NCI-H2171 (cell line): ENCODE measurements at places on chromosomes 7 and 10.

DNA sequence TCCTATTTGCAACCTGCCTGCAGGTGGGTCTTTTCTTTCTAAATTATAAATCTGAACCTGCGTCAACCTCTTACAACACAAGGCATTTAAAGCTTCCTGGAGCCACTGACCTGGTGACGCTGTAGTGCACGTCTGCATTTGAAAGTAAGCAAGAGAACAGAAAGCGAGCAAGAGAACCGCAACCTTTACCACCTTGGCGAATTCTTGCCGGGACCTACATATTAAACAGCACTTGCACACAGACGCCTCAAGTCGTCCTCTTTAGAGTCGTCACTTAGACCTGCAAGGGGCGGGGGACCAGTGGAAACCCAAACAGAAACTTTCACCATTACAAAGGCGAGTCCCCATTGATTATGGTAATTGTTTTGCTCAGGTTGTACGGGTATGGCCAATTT, 9.5 kb downstream of the GLI3 start:
- no peak for DNase-seq

DNA sequence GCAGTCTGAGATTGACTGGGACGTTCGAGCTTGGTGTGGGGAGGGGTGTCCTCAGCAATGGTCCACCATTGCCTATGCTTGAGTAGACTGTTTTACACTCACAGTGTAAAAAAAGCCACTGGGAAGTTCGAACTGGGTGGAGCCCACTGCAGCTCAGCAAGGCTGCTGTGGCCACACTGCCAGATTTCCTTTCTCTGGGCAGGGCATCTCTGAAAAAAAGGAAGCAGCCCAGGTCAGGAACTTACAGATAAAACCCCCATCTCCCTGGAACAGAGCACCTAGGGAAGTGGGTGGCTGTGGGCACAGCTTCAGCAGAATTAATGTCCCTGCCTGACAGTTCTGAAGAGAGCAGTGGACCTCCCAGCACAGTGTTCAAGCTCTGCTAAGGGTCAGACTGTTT, 80.3 kb downstream of the BICC1 start:
- no peak for DNase-seq

GRCh38 chr10:122448600-122448999, 5.9 kb upstream of the ARMS2 start:
- DNase-seq = no peak

DNA sequence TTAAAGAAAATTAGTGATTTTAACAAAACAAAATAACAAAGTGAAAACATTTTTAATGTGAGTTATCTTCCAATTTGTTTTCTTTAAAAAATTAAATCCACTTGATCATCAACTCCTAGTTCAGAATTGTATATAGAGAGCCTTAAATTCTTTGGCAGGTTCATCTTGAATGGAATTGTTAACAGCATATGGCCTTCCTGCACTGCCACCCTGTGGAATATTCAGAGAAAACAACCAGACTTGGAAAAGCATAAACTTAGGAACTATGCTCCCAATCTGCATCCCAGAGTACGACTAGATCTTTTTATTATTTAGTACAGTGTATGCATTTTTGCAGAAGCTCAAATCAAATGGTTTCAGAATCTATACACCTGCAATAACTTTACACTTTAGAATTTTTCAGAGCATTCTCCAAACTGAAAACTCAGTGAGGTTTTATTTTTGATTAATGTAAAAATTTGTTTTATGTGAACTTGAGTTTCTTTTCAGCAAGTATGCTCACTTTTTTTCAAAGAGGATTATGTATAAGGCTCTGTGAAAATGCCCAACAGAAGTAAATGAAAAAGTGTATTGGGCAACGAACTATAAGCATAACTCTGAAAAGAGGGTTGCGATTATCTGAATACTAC, 44.9 kb upstream of the ANK3 start:
- DNase-seq = no peak

DNA sequence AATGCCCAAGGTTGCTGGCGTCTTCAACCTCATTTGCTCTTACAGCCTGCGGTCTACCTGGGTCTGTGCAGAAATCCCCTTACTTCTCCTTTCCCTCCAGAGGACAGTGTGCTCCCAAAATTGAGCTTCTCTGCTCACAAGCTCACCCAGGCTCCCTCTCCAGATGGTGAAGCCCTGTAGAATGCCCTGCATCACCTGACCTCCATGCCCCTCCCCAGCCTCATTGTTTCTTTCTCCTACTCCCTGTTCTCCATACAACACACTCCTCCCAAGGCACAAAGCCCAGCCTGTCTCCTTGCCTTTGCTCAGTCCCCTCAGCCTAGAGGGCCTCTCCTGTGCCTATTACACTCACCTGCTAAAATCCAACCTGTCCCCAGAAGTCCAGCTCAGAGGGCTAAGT, 3.5 kb downstream of the CRHR2 start:
- no peak for DNase-seq

DNA sequence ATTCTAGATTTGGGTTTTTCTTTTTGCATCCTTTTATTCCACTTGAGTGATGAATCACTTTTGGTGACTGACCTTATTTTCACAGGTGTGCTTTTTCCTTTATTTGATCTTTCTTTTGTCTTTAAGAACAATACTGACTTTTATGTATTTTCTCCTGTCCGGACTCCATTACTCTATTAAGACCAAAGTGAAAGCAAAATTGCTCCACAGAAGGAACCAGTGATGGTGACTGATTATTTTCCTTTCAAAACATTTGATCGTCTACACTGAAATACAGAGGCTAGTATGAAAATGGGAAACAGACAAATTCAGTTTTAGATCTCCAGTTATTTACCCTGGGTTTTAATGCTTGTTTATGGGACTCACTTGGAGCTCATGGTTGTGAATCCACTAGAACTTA, 15.5 kb downstream of the EXOC4 start:
- no peak for DNase-seq

DNA sequence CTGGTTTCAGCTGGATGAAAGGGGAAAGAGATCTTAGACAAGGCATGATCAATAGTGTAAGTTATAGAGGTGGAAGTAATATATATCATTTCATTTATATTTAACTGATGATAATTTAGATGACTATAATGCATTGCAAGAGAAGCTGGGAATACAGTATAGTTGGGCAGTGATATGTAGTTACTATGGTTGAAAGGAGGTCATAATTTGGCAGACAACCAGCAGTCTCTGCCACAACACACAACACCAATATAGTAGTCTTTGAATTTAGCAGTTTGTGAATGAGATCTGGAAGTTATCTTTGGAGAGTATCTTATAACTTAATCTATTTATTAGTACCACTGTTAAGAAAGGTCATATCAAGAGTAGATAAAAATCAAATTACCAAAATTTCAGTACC, 39.9 kb downstream of the TAX1BP1 start:
- no peak for DNase-seq

GRCh38 chr10:96978621-96979154, 146.6 kb downstream of the LCOR start:
- DNase-seq = no peak

DNA sequence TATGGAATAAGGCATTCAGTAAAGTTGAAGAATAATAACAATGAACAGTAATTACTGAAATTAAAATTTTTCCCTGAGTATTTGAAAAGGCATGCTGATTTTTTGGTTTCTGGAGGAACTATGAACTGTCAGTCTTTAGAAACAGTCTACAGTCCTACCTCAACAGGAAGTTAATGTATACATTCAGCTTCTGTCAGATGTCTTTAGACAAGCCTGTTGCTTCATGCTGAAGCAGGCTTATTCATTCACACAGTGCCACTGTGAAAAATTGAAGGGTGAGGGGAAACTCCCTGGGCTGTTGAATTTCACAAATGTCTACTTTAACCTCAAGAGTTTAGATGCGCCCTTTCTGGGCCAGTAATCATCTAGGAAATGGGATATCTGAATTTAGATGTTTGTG, 3.5 kb downstream of the NRF1 start:
- DNase-seq = no peak

DNA sequence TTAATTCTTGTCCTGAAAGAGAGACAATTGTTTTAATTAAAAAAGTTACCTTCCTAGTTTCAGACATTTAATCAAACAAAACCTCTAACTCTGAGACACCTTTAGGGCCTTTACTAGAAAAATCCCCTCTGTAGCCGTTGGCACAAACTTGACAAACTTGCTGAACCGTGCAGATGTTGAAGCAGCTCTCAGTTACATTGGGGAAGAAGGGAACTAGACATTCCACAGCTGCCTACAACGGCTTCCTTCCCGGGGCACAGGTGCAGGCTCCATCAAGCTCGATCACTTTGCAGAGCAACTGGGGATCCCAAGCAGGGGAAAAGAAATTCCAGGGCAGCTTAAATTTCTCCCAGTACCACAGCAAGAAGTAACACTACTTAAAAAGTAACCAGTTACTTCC, 141.3 kb downstream of the SKAP2 start:
- no peak for DNase-seq

DNA sequence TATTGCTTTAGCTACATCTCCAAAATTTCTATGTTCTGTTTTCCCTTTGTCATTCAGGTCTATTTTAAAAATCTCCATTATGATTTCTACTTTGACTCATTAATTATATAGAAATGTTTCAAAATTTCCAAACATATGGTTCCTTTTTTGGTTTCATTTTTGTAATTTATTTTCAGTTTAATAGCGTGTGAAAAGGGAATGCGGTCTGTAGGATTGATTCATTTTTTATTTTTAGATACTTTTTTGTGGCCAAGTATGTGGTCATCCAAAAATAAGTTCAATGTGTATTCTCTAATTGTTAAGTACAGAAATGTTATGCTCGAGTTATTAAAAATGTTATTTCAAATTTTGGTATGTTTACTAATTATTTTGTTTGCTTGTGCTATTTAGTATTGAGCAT, 72.5 kb upstream of the ANKRD1 start:
- DNase-seq = no peak

DNA sequence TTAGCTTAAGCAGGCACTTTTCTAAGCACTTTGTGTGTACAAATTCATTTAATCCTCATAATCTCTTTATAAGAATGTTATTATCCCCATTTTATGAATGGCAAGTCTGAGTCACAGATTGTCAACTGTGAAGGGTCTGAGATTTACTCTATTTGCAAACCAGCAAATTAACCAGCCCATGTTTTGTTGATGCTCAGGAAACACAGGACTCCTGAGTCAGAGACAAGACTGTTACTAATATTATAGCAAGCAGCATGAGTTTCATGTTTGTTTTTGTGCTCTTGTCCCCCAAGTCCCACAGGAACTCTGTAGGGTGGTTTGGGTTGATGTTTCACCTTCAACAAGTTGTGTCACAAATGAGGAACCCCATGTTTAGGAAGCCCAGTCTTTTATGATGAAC, 182.0 kb upstream of the PPP1R3A start:
- DNase-seq = no peak

- DNase-seq = no peak
These were observed 259.8 kb downstream of the GLI3 start for GRCh38 chr7:41977151-41977651.

GRCh38 chr10:24128066-24128730, 80.7 kb upstream of the KIAA1217 start:
- no peak for DNase-seq

DNA sequence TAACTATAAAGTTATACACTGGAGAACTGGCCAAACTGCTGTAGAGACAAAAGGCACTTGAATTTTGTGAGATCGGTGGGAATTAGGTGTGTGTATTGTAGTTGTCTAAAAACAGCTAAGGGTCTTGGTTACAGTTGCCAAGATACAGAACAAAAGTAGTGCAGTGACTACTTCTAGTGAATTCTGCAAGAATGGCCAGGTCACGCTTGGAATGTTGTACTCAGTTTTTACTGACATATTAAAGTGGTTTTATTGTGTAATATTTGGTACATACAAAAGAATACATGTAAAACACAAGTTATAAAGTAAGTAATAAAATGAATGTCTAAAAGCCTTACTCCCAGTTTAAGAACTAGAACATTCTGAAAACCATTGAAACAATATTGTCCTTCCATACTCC, 42.4 kb downstream of the PRPF18 start:
- no peak for DNase-seq

DNA sequence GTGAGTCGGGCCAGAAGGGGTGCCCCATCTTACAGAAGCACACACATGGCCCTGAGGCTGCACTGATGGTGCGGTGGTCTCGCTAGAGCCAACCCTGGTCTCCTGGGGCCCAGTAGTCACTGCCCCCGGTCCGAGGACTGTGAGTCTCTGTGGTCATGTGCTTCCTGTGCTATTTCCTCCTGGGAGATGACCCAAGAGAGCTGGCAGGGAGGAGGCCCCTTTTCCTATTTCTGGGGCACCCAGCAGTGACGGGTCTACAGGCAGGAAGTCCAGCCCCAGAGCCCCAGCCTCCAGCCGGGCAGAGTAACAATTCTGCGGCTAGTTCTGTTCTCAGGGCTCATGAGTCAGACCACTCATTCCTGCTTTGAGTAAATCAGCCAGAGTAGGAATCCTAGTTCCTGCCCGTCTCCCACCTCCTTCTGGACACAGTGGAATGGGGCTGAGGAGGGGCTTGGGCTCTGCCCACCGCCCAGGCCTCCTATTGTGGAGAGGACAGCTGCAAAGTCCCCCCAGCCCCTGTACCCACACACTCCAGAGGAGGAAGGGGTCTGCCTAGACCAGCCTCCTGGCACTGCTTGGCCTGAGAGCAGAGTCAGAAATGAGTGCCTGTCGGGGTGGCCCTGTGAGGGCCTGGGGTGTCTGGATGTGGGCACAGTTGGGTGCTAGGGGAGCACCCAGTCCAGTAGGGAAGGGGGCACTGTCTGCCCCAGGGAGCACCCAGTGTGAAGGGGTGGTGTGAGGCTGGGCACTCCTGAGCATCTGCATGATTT, 80.5 kb upstream of the PPIF start:
- DNase-seq = no peak

GRCh38 chr7:11297126-11297625, 323.5 kb downstream of the PHF14 start:
- no peak for DNase-seq

DNA sequence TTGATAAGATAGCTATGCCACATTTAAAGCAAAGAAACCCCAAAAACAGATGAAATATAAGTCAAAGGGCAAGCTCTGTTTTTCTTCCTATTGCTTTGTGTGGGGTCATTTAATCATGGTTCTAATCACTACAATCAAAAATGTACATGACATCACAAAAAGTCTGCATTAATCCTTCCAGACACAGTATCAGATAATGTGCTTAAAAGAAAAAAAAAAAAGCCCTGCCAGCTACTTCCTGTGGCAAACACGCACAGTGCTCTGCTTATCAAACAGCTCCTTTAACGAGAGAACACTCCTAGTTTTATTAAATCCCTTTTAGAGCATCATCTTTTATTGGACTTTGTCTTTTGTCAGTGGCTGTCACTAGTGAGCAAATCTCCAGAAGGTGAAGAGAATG, 1005.8 kb downstream of the GATA3 start:
- no peak for DNase-seq

DNA sequence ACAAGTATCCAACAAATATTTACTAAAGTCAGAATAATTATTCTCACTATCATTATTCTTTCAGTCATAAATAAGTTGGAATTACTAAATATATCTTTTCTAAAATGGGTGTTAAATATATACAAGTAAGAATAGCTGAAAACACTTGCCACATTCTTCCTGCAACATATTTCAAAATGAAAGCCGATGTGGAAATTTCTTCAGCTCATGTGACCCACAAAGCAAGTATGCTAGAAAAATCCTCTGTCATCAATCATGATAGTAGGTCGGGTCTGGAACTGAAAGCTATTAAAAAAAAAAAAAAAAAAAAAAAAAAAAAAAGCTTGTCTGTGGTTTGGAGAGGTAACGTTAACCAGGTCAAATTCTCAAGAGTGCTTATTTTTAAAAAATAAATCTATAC, 344.7 kb downstream of the NEBL start:
- no peak for DNase-seq
